ENCODE measurements at places on chromosomes 16 and 17.

DNA sequence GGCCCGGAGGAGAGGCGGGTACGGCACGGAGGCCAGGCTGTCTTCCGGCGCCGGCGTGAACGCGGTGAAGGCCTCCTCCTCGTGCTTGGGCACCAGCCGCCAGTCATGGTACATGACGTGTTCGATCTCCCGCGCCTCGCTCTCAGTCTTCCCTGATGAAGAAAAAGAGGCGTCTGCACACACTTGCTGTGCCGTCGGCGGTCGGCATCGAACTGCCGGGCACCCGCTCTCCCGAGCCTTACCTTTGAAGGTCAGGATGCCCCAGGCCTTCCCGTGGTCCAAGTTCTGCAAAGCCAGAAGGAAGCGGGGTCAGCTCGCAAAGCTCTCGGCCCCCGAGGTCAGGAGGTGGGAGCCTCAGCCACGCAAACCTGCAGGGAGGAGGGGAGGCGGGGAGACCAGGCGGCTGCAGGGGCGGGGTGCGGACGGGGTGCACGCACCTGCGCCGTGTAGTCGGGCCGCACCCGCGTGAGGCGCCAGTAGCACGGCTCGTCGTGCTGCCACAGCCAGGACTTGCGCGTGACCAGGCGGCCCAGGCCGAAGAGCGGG is at the start of gene EME2:
Gene EME2, plus strand, starts transcription at position 449 of the 546 bp plus-strand sequence. CDS start 418 bp downstream, outside the sequence.
- no peak for DNase-seq

DNA sequence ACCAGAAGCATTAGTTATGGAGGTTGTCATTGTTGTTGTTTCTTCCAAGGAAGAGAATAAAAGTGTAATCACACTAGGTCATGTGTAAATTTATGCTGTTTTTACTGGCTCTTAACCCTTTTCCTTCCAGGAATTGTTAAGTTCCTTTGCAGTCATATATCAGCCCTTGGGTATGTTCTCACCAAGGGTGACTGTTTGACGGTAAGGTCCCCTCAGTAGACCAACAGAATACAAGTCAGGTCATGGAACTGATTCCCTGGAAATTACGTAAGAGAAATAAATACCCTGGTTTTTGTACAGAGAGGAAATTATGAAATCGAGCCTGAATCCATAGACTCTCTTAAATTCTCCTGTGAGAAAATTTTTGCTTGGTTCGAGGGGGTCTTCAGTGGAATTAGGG is 11.2 kb upstream of the KCNJ2 start:
- DNase-seq: no peak

DNA sequence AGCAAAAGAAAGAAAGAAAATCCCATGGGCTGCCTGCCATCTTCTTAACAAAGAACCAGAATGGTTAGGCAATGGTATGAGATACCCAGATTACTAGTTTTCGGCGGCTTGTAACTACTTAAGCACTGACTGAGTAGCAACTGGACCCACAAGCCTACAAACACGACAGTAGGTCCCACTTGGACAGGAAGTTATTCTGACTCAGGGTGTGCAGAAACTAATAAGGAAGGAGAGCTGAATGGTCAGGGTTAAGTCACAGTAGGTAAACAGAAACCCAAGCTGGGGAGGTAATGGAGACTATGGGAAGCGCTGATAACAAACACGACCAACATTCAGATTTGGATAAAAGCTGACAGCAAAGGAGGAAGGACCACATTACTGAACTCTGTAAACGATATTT is 10.4 kb upstream of the HLF start:
- no peak for DNase-seq

GRCh38 chr17:45791935-45792334 is 7.8 kb downstream of the CRHR1 start:
- DNase-seq: no peak

GRCh38 chr17:15660077-15660476 is 24.0 kb downstream of the TRIM16 start:
- no peak for DNase-seq

DNA sequence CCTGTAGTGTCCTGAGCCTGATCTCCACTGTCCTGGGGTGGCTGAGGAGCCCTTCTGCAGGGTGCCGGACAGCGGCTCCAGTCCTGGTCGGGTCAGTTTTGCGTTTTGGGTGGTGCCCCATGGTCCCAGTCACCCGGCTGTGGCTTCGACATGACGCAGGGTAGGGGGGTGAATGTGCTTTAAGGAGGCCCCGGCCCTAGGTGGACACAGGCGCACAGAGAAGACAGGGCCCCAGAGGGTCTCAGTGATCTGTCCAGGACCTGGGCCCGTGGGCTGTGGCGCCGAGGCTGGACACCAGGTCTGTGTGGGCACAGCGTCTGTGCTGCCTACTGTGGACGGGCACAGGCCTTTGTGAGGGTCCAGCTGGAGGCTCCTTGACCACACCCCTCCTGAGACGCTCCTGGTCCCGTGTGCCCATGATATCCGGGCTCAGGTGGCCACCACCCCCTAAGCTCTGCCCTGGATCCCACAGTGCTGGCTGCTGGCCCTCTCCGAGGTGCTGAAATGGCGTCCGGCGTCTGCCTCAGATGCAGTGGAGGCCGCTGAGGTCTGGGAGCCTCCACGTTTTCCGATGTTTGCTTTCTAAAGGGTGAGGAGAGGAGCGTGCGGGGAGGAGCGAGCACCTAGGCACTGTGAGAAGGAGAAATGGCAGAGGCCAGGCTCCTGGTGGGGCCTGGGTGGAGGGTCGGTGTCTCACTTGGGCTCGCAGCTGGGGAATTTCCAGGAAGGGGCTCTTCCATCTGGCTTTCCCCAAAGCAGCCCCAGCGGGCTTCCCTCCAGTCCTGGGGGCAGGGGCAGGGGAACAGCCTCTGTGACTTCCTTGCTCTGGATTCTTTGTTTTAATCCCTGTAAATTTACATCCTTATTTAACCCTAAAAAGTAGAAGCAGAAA is 56.1 kb upstream of the ACSF3 start:
- DNase-seq: no peak

All from stimulated activated CD4-positive, alpha-beta T cell treated with anti-CD3 and anti-CD28 coated beads, TNF-alpha, amount 100 ng/mL, for 1 hour (primary cell).